ENCODE measurements at places on chromosomes 11 and 22.

DNA sequence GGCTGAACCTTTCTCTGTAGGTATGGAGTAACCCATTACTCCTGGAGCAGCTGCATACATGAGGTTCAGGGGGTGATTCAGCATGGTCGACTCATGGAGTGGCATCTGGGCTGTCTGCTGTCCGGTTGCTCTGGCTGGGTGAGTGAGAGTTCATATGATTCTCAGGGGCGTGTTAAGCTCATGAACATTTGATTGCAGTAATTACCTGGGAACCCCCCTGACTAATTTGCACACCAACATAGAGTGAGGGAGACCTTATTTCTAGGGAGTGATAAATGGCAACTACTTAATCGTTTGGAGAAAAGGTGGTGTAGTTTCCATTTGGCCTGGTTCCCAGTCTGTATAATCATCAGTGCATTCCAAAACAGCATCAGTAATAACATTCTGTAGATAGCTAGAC, 661.9 kb downstream of the ETS1 start:
- no peak for DNase-seq

DNA sequence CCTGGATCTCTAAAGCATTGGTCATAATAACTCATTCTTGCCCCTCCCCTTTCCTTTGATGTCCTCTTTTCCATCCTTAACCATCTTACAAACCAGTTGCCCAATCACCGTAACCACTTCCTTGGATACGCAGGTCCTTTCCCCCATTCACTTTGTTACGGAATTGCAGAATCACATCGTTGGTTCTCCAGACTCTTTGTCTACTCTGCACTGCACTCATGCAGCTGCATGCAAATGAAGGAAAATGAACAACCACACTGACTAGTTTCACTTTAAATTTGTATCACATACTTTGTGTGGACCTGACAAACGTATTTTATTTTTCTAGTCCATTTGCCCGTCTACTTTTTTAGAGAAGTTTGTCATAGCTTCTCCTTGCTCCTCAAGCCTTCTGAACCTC, 69.9 kb downstream of the SLC5A12 start:
- DNase-seq = no peak

GRCh38 chr11:107457205-107457557, 444 bp downstream of the CWF19L2 start:
- DNase-seq = no peak

GRCh38 chr11:69797156-69797555, 22.0 kb upstream of the FGF4 start:
- DNase-seq = no peak

DNA sequence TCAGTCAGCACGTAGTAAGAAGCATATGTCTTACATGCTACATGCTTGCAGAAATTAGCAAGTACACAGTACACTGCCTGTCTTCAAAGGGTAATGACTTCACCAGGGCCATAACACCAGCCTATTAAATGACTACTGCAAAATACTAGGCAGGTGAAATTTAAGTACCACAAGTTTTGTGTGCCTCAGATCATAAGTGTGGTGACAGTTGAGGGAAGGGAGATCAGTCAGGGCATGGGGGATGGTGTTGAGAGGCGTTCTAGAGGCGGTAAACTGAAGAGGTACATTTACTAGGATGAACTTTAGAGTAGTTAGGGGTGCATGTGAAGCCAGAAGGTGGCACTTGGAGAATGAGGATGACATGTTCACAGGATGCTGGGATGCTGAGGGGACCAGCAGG, 22.0 kb downstream of the AMOTL1 start:
- DNase-seq = no peak

GRCh38 chr11:12174477-12175143, 64.2 kb downstream of the MICAL2 start:
- no peak for DNase-seq

DNA sequence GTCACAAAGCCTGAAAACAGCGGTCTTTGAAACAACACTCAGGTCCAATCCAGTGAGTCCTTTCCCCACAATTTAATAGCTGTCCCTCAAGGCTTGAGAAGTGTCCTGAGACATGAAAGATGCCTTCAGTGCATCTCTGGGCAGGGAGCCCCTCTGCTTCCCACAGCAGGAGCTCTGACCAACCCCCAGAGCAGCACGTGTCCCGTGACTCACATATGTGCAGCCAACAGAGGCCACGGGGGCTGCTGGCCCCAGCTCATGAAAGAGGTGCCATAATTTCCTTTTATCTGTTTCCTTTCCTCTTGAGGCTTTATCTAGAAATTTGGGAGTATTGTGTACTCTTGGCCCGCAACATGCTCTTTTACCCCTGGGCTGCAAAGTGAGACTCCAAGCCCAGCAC, 33.2 kb upstream of the LMO1 start:
- DNase-seq = no peak

GRCh38 chr11:35288817-35289541, 130.4 kb downstream of the SLC1A2 start:
- DNase-seq = no peak

DNA sequence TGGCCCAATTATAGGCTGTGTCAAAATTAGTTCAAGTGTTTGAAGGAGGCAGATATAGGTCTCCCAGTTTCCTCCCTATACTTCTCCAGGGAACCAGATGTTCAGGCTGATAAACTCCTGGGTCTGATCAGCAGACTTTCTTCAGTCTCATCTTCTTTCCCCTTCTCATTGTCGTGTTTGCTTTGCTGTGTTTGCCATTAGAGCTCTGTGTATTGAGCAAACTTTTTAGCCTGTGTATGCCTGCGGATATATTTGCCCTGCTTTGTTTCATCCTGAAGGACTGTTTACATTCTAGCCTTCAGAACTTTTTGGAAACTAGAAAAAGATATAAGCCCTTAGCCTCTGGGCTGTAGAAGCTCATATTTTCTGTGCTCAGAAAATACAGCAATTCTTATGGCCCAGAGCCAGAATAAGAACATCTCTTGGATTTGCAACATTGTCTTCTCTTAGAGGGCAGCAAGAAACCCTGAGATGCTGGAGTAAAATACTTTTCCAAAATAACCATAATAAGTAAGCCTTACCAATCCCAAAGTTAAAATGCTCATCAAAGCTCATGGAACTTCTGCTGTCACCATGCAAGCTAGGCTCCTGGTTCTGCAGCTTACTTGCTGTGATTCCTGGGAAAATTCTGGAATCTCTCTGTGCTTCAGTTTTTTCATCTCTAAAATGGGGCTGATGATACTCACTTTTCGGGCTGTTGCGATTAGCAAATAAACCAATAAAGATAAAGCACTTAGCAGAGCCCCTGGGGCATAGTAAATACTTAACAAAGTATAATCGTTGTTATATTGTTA, 34.1 kb upstream of the ME3 start:
- no peak for DNase-seq

DNA sequence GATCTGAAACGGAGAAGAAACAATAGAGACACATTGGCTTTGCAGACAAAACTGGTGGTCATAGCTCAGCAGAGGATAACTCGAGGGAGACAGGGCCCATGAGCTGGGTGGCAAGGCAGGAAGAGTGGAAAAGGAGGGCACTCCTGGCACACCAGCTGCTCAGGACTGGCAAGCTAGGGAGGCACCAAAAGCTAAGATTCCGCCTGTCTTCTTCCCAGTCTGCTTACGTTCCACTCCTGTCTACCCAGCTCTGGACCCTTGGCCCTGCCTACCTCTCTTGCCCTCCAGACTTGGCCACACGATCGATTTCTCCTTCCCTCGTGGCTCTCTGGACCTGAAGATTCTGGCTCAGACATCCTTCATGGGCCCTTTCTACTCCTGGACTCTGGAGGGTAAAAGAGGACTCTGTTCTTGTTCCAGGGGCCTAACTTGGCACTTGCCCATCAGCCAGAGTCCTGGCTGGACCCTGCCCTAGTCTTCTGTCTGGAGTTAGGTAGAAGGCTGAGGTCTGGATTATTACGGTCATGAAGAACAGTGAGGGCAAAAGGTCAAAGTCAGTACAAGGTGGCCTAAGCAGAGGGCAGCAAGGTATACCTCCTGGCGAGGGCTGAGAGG, 115.2 kb upstream of the PITPNB start:
- no peak for DNase-seq

- DNase-seq = no peak
These were observed 1.4 kb downstream of the PLXNB2 start for GRCh38 chr22:50305923-50306566.

GRCh38 chr11:77031599-77031998, 2.6 kb upstream of the B3GNT6 start:
- DNase-seq = no peak

- DNase-seq = no peak
These were observed 131.8 kb downstream of the UVRAG start for GRCh38 chr11:75946531-75947530.

GRCh38 chr22:34475886-34476285, 555.6 kb upstream of the LARGE1 start:
- DNase-seq = no peak

GRCh38 chr11:115321605-115322289, 182.5 kb downstream of the CADM1 start:
- no peak for DNase-seq

DNA sequence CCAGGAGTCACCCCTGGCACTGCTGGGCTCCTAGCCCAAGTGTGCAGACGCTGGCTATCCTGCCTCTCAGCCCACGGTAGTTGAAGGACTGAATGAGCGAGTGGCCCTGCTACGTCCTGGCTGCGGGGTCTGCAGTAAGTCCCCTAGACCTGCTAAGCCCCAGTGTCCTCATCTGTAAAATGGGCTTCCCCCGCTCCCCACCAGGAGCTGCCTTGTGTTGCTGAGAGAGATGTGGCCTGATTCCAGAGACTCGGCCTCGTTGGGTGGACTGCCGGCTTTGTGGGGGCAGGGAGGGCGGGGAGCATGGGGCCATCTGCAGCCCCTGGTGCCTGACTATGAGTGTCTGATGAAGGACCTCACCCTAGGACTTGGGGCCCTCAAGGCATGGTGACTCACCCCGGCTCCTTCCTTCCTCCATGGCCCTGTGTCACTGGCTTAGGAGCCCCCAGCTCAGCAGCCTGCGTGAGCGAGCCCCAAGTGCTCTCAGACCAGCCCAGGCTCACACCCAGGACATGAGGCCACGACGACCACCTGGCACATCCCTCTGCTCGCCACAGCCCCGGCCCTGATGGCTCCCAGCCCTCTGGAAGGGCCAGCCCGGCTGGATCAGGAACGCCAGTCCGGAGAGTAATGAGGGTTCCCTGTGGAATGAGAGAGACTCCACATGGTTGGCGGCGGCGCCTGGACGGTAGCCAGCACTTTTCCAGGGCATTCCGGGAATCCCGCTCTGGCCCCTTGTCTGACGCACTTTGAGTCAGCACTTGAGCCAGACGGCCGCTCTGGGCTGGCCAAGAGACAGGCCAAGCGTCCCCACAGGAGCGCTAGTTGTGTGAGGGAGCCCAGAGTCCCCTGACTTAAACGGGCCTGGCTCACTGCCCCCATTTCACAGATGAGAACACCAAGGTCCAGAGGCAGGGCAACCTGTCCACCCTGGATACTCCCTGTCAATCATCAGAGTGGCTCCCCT, 50.5 kb upstream of the SHISAL1 start:
- DNase-seq = no peak

DNA sequence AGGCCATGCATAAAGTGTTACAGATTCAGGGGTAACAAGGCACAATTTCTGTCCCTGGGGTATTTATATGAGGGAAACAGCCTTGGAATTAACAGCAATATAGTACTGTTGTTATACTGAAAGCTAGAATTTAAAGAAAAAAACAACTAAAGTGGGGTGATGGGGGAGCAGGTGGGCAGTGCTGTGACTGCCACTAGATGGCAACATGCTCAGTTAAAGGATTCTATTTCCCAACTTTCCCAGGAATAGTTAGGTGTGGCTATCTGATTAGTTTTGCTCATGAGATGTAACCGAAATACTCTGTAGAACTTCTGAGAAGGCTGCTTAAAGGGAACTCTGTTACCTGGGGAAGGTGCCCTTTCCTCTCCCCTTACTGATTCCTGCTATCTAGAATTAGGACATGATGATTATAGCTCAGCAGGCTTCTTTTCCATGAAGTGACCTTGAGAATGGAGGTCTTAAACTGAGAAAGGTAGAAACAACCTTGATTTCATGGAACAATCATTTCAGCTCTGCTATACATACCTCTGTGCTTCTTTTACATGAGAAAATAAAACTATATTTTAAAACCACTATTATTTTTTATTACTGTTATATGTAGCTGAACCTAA, 102.6 kb downstream of the RELT start:
- no peak for DNase-seq

DNA sequence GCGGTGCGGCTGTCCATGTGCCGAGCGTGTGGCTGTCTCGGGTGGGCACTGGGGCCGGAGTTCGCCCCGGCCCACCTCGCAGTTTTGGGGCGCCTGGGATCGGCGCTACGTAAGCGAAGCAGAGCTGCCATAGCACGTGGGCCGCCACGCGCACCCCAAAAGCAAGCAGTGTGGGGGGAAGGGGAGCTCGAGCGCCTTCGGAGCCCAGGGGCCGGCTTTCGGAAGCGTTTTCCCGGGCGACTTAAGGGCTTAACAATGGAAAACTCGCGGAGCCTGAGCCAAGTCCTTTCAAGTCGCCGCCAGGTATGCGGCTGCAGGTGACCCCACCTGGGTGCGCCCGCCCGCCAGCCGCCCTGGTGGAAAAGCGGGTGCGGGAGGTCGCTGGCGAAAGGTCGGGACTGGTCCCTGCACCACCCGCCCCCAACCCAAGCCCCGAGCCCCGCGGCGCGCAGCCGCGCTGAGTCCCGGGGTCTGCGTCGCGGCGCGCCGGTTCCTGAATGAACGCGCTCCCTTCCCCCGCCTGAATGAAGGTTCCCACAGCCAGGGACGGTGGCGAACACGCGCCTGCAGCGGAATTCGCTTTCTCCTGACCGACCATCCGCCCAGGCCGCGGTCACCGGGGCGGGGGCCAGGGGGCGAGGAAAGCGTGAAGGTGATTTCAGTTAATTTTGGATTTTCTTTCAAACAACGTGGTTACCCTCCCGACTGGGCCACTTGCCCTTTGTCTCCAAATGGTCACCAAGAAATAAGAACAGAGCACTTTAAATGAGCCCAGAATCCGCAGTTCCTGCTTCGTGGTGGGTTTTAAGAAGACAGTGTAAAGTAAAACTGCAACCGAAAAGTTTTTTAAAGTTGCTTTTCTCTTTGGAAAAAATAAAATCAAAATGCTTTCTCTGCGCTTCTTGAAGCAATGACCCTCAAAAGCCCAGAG, 2.8 kb upstream of the CCND1 start:
- no peak for DNase-seq

DNA sequence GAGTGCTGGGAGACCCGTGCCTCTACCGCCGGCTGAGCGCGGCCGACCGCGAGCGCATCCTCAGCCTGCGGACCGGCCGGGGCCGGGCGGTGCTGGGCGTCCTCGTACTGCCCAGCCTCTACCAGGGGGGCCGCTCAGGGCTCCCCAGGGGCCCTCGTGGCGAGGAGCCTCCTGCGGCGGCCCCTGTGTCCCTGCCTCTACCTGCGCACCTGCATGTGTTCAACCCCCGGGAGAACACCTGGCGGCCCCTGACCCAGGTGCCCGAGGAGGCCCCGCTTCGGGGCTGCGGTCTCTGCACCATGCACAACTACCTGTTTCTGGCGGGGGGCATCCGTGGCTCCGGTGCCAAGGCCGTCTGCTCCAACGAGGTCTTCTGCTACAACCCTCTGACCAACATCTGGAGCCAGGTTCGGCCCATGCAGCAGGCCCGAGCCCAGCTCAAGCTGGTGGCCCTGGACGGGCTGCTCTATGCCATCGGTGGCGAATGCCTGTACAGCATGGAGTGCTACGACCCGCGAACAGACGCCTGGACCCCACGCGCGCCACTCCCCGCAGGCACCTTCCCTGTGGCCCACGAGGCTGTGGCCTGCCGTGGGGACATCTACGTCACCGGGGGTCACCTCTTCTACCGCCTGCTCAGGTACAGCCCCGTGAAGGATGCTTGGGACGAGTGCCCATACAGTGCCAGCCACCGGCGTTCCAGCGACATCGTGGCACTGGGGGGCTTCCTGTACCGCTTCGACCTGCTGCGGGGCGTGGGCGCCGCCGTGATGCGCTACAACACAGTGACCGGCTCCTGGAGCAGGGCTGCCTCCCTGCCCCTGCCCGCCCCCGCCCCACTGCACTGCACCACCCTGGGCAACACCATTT, 3.5 kb downstream of the KLHDC7B start:
- no peak for DNase-seq
